ENCODE measurements at places on chromosomes 6 and 20.

GRCh38 chr6:15356179-15356578, 110.3 kb downstream of the JARID2 start:
- peak; percentile 44 for DNase-seq

DNA sequence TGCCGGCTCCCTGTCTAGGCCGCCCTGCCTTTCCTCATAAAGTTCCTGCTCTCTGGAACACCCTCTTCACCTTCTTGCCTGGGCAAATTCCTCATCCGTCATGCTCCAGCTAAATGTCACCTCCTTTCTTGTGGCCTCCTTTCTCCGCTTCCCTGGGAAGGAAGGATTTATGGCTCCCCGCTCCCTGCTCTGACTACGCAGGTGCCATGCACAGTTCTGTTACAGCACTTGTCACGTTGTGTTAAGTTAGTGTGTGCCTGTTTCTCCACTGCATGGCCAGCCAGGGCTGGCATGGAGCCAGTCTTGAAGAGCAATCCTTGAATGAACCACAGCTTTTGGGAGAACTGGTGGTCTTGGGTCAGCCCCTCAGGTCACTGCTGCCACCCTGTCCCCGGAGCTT, 61.7 kb downstream of the CD40 start:
- no peak for DNase-seq

DNA sequence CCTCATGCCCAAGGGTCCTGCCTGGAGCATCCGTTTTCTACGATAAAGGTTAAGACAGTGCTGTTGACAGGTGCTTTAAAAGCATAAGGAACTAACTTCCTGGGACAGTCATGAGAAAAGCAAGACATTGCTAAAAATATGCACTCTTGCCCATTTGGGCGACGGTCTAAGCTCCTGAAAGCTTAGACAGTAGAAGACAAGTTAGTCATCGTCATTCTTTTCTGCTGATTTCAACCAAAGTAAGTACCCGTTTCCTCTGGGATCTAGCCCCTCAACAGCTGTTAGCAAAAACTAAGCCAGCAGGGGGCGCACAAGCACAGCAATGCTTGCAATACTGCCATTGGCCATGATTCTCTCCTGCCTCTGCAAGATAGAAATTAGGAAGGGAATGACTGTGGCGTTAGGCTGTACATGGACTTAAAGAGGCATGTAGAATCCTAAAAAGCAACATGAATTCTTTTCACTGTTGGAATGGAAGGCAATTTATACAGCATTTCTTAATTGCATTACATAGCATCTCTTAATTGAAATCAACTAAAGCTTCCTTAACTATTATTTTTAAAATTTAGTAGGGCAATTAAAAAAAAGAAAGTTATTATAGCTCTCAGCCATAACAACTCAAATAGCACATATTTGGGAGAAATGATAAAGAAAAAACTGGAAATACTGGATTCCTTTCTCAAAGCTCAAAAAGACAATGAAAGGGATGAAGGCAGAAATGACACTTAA, 147.8 kb upstream of the RALGAPA2 start:
- DNase-seq: peak; percentile 87

DNA sequence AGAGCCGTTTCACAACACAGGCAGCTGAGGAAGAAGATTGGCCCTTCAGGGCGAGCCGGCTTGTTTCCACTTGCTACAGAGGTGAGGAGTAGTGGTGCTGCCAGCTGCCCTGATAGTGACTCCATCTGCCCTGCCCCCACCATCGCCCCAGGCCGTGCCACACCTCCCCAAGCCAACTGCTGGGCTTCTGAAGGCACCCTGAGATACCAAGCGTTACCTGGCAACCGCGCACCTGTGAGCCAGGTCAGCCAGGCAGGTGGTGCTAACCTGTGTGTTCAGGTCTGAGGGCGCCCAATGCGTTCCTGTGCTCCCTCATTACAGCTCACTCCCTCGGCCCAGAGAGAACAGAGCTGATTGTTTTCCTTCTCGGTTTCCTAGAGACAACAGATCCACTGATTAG, 299.1 kb upstream of the ID4 start:
- DNase-seq: no peak

DNA sequence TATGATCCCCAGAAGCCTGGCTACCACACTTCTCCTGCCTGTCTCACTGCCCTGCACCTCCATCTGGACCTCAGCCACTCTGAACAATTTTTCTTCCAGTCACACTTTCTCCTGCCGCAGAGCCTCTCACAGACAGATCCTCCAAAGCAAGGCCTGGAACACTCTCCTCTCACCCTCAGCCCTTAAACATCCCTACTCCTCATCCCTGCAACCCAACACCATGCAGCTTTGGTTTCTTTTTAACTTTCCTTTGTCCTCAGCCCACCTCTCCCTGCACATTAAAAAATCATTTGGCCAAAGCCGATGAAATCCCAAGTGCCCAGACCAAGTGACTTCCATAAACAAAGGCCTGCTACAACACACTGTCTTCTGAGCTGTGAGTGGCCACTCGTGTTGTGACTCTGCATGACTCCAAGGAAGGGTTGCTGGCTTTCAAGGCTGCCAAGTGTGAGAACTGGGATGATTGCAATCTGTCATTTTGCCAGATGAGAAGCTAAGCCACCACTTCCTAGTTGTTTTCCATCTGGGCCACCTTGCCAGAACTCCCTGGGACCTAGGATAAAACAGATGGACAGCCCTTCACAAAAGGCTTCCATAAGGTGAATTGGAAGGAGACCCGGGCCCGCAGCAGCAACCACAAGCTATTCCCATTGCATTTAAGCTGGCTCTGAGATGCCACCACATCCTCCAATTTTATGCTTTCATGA, 144.4 kb upstream of the SSTR4 start:
- DNase-seq: no peak

DNA sequence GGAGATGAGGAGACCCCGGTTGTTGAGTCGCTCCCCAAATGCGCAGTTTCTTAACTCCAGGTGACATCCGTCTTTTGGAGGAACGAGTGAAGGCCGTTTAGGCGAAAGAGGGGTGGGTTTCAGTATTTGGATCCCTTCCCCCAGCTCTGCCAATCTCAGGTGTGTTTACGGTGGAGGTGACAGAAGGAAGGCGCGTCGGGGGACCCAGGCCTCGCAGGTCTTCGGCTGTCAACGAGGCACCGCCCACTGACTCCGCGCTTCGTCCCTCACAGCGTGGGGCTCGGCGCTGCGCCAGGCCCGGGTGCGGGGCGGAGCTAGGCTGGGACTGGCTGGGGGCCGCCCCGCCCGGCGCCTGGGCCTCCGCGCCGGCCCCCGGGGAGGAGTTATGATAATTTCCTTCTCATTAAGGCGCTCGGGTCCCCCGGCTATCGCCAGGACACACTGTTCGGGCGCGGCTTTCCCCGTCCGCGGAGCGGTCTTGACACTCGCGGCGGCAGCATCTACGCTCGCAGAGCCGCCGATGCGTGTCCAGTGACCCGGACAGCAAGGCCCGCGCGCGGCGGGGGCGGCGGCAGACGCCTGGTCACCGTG, at the start of gene TFAP2C:
TSS of gene TFAP2C (plus strand) at position 434 of the 591 bp plus-strand sequence. CDS start 239 bp downstream, outside the sequence.
- peak; percentile 25 for DNase-seq

GRCh38 chr6:110778333-110778732, 36.9 kb downstream of the CDK19 start:
- no peak for DNase-seq

- DNase-seq: peak; percentile 50
These were observed 43.6 kb downstream of the RGS17 start for GRCh38 chr6:153087436-153087835.

DNA sequence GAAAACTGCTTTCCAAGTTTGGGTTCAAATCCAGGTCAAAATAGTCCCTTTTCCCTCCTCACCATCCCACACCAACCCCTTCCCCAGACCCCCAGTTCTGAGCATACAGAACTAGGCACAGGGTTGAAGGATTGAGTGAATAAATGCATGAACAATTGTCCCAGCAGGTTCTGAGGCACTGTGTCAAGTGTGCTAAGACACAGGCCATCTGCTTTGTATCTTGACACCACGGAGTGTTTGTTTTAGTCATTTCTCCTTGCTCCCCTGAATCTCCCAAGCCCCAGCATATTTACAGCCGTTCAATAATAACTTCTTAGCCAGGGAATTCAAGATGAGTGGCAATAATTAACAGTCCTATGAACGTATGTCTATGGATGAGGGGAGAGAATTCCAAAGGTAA, 102.8 kb upstream of the JARID2 start:
- DNase-seq: no peak

Measured in KBM-7 (cell line).